ENCODE measurements at places on chromosomes 5 and 9. TPM values are rescaled to one million over a fixed set of nuclear protein-coding genes. Genes with fewer than 3 reads are reported as not detected.

Gene DND1
- 0.17 TPM for total RNA-seq

Gene MLANA
- total RNA-seq = not detected

Gene SLC36A3
- not detected for total RNA-seq

Gene SMIM15
- total RNA-seq = 84.0 TPM

Gene PAPPA
- total RNA-seq = 23.4 TPM

Gene NIPAL4
- total RNA-seq = not detected

Gene IL31RA
- 0.77 TPM for total RNA-seq

Gene CCDC171
- 4.4 TPM for total RNA-seq

Gene MRPS27
- 54.5 TPM for total RNA-seq

Gene CHD1
- 28.2 TPM for total RNA-seq

Gene OBP2B
- total RNA-seq = not detected

Gene LMX1B
- total RNA-seq = not detected
